ENCODE measurements at places on chromosomes 2 and 18. TPM values are rescaled to one million over a fixed set of nuclear protein-coding genes. Genes with fewer than 3 reads are reported as not detected.

GRCh38 chr2:149657401-149658040 lies 69.9 kb upstream of the MMADHC start:
- no peak for DNase-seq

DNA sequence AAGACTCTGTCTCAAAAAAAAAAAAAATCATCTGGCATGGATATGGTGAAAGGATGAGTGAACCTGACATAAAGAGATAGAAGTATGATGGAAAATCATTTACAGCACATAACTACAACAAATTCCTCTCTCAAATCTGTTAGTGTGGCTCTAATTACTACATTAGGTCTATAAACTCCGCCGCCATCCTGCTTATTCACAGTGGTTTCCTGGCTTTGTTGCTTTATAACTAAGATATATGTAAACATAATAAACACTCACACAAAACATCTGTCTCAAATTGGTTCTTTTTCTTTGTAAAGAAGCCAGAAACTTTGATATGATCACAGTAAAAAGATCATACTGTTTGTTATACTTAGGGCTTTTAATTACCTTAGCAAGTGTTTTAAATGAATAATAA lies 412.6 kb upstream of the FAM98A start:
- DNase-seq: no peak

GRCh38 chr2:143730953-143731260 lies 601.7 kb downstream of the ARHGAP15 start:
- DNase-seq: no peak

DNA sequence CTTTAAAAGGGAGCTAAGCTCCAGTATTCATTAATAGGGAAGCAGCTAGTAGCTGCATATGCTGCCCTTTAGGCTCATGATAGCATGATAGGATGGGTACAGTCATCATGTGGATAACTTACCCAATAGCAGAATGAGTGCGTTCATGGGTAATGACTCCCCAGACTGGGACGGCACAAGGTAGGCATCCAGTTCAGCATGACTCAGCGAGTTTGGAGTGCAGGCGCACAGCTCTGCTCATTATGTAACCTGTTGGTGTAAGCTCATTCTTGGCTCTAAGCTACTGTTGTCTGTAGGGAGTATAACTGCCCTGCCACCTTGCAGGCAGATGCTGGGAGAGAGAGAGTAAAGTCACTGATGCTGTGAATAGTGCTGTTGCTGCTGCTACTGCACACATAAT lies 209.2 kb upstream of the SYT4 start:
- no peak for DNase-seq

- DNase-seq: no peak
These were observed 44.6 kb downstream of the WDFY1 start for GRCh38 chr2:223900531-223900930.

DNA sequence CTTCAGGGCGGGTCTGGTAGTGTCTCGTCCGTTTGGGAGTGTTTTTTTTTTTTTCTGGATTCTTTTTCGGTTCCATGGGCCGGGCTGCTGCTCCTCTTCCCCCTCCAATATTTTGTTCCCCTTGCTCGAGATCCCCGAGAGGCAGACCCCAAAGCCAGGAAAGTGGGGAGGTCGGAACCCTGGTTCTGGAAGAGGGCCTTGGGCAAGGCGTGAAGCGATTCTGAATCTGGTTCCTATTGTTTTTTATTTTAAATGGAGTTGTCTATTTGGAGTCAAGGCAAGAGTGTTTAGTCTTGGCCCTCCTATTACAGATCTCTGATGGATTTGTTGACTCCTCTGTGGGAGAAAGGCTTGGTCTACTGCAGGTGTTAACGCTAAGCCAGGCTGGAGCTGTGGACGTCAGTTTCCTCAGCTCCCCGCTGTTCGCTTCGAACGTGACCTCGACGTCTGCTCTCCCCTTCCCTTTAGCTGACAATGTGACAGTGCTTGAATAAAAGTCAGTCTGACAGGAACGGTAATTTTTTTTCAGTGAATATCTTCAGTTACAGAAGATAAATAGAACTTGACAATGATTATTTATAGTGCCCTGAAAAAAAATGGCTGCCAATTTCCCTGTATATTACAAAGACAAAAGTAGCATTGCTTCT lies 683 bp upstream of the DNAJC27 start:
- peak; percentile 37 for DNase-seq

DNA sequence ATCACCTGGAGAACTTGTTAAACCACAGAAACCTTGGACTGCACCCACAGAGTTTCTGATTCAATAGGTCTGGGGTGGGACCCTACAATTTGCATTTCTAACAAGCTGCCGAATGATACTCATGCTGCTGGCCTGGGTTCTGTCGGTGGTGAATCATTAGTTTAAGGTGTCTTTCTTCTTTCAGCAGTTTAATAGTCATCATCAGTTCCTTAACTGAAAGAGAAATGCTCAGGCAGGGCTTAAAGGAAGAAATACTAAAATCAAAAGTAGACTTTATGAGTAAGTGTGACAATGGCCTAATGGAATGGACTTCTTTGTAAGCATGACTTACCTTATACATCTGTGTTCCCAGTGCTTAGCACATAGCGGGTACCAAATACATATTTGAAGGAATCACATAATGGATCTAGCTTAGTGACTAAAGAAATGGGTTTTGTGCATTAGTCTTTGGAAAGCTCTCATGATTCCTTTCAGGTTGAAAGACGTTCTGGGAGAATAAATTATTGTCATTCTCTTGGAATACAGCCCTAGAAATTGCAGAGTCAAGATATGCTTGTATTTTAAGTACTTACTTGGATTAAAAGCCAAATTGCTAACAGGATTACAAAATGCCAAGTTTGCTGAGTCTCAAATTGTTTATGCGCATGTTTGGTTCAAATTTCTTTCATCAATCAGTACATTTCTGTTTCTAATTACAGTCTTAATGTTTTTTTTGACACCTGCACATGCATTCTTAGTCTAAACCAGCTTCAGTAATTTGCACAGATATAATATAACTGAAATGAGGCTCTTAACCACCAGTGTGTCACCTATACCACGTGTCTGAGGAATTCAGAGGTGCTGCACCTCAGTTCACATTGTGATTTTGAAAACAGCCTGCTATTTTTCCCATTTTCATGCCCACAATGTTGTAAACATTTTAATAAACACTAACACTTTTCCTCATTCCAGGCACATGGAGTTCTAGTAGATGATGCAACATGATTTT lies 220.3 kb upstream of the NRP2 start:
- no peak for DNase-seq

- DNase-seq: peak; percentile 60
These were observed 1.0 kb upstream of the ZNF532 start for GRCh38 chr18:58863539-58864145.

- DNase-seq: no peak
These were observed 50.2 kb downstream of the EHD3 start for GRCh38 chr2:31284107-31284506.

GRCh38 chr2:19490846-19491435 lies 132.5 kb upstream of the OSR1 start:
- no peak for DNase-seq

GRCh38 chr2:73297151-73297559 lies 3.8 kb upstream of the EGR4 start:
- no peak for DNase-seq

GRCh38 chr2:104521247-104521646 lies 332.7 kb upstream of the POU3F3 start:
- DNase-seq: no peak

DNA sequence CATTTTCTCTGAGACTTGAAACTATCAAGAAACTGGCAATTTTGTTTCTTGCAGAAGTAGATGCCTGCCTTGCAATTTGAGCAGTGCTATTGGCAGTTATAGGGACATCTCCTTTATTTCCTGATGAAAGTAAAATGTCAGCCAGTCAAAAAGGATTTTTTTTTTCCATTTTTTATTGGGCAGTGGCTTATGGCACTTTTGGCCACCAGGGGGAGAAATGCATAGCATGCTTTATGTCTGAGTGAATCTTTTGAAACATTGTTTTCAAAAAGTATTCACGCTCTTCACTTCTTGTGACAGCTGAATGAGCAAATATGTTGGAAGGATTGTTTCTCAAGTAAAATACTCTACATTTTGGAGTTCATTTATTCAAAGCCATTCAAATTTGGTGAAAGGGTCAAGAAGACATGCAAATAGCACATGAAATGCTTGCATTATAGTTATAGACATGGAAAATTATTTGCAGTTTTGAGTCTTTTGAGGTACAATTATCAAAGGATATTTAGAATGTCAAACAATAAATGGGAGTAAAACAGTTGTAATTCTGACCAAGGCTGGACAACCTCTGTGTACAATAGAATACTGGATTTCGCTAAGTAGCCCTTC lies 491.0 kb downstream of the CDH2 start:
- no peak for DNase-seq

DNA sequence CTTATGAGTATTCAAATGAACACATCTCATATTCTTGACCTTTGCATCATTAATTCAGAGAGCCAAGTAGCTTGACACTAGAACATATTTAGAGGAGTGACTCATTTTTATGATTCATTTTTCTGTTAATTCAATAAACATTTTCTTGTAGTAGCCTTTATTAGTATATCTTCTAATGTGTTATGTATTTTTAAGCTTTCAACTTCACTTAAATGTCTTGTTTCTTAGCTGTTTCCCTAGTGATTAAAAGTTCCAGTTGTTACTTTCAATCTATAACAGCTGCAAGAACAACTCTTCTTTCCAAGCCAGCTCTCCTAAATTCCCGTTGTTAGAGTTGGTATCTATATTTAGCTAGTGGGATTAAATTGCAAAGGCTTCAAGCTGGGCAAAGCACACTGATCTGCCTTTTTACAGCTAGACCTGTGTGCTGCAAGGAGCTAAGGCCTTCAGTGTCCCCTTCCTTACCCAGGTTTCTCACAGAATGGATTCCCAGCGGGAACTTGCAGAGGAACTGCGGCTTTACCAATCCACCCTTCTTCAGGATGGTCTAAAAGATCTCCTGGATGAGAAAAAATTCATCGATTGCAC lies at the start of gene KLHL41:
Gene KLHL41, plus strand, starts transcription at position 405 of the 588 bp plus-strand sequence. Its CDS starts 77 bp downstream, at position 482.
- DNase-seq: no peak

- DNase-seq: no peak
These were observed 4.6 kb downstream of the EN1 start for GRCh38 chr2:118842661-118843482.

DNA sequence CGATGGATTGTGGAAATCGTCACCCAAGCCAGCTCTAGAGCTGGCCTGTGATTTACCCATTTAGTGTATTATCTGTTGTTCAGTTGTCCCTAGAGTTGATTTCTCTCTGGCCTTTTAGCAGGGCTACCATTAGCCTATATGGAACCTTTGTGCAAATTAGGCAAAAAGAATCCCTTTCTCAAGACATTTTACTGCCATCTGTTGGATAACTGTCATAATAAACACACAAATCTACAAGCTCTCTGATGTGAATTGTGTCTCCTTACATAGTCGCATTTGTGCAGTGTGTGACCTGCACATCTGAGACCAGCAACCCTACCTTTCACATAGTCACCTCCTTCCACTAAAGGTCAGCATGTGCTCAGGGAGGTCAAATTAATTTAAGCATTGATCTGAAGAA lies 34.0 kb downstream of the LOXHD1 start:
- DNase-seq: no peak

- no peak for DNase-seq
These were observed 713.7 kb downstream of the ADCYAP1 start for GRCh38 chr18:1618364-1618763.

DNA sequence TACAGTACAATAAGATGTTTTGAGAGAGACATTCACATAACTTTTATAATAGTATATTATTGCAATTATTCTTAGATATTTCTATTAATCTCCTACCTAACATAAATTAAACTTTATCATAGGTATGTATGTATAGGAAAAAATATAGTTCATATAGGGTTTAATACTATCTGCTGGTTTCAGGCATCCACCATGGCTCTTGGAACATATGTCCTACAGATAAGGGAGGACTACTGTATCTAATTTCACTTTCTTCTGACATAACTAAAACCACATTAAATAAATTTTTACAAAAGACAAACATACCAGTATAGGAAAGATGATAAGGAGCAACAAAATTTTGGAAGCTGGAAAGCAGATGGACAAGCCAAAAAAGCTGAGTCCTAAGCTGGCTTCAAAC lies 67.9 kb upstream of the TMEM17 start:
- DNase-seq: no peak

- no peak for DNase-seq
These were observed 33.2 kb downstream of the MYO5B start for GRCh38 chr18:50161597-50162205.

DNA sequence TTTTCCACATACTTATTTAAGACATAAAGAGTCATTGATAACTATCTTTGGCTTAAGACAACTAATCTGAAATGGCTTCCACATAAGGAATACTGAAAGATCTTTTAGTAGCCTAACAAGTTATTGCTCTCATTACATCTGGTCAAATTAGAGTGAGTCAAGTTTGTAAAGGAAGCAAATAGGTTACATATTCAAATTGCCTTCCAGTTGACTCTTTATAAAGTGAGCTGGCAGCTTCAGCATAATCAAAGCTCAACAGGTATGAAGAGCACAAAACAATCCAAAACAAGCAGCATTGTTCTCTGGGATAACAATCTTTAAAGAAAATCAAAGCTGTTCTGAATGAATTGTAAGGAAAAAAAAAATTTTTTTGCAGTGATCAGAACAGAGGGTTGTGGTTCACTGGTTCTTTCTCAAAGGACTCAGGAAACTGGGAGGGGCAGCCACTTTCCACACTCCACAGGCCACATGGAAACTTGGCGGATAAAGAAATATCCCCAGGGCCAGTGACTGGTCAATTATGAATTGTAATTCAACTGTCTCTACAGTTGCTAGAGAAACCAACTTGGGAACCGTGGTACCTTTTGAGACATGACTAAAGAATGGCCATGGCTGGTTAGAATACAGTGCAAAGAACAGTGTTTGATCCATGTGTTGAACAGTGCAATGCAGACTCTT lies 369.3 kb upstream of the KCNH7 start:
- DNase-seq: no peak

- DNase-seq: no peak
These were observed 41.5 kb downstream of the TSHZ1 start for GRCh38 chr18:75252136-75252535.

CCDC74A gene
- total RNA-seq: 1.1 TPM

POTEJ gene
- not detected for total RNA-seq

SNED1 gene
- total RNA-seq: 6.1 TPM

INHA gene
- total RNA-seq: 2.4 TPM

FHOD3 gene
- total RNA-seq: 346 TPM

FARP2 gene
- total RNA-seq: 16.5 TPM

DPYSL5 gene
- total RNA-seq: not detected

ZNF385B gene
- total RNA-seq: 0.14 TPM

DYNAP gene
- total RNA-seq: not detected

PLCL1 gene
- total RNA-seq: 78.6 TPM

ANKRD30BL gene
- total RNA-seq: not detected

EVA1A gene
- 0.41 TPM for total RNA-seq

CELF4 gene
- 0.60 TPM for total RNA-seq

Measured in left ventricle myocardium inferior (tissue), 1 donor.